ENCODE measurements at places on chromosomes 2 and 18.

GRCh38 chr2:134207589-134208209 is 46.2 kb upstream of the MGAT5 start:
- no peak for DNase-seq

DNA sequence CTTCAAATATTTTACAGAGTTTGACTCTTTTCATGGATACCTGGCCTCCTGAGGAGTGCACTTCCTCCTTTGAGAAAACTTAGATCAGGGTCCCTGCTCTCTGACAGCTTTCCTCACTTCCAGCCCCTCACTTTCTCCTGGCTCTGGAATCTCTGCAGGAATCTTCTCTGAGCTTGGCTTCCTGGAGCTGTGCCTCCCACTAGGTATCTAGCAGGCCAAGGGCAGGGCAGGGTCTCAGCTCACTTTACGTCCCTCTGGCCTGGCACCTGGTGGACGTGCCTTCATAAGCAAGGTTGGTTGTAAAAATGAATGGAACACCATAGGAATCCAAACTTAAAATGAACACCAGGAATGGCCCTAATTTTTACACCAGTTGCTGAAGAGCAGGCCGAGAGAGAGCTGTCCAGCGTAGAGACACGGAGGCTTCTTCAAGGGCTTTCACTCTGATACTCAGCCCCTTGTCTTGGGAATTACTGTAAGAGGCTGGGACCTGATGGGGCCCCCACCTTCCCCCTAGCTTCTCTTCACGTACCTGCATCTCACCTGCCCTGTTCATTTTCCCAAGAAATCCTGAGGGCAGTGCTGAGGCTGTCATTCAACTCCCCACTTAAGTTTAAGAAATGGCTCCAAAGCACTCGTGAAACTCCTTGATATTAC is 426.9 kb upstream of the ID2 start:
- DNase-seq, result no peak

DNA sequence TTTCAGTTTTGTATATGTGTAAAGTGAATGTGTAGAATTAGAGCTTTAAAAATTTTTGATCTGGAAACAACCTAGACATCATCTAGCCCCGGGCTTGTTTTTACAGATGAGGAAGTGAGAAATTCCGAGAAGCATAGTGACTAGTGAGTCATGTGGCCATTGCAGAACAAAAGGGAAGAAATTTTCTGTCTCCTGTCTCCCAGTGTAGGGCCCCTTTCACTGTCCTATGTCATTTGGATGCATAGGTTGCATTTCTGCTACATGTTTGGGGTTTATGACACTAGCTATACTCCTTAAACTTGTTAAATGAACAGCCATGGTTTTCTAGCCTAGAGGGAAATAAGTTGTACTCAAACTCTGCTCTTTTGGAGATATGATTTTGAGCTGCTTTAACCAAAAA is 84.6 kb downstream of the PLCL1 start:
- peak; percentile 31 for DNase-seq

GRCh38 chr2:80469428-80469827 is 164.9 kb upstream of the LRRTM1 start:
- no peak for DNase-seq

- DNase-seq, result no peak
Measured at GRCh38 chr2:14125624-14126293, 506.8 kb upstream of the LRATD1 start.

DNA sequence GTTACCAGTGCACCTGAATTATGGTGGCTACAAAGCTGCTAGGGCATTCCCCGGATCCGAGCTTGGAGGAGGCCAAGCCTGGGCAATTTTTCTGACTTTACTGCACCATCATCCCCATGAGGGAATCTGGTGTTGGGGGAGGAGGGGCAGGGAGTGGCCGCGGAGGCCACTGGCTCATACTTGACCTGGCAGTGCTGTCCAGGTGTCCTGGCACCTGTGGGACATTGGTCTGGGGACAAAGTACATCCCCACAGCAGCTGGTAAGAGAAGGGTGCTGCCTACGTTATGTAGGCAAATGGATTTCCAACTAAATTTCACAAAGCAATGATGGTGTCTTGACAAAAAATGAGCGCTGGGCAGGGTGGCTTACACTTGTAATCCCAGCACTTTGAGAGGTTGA is 48.3 kb downstream of the KLHL29 start:
- DNase-seq, result no peak

DNA sequence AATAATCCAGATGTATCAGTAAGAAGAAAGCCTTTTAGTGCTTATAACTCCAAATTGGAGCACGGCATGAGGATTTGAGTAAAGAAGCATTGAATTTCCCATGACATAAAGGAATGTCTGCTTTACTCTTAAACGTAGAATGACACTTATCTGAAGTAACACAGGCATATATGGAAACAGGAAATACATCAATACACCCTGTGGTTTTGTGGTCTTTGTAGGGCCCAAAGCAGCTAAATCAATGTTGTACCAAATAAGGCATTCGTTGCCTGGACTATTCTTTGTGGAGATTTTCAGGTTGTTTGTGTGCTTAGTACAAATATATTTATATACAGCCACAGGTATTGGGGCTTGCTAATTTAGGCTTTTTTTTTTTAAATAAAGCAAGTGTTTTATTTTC is 660.5 kb downstream of the LRRTM4 start:
- DNase-seq, result no peak

GRCh38 chr2:158046121-158046880 is 55.4 kb upstream of the UPP2 start:
- DNase-seq, result no peak

- peak; percentile 6 for DNase-seq
Measured at GRCh38 chr2:44560352-44560751, 198.6 kb downstream of the CAMKMT start.

GRCh38 chr18:63099091-63099840 is 220.3 kb downstream of the BCL2 start:
- no peak for DNase-seq

DNA sequence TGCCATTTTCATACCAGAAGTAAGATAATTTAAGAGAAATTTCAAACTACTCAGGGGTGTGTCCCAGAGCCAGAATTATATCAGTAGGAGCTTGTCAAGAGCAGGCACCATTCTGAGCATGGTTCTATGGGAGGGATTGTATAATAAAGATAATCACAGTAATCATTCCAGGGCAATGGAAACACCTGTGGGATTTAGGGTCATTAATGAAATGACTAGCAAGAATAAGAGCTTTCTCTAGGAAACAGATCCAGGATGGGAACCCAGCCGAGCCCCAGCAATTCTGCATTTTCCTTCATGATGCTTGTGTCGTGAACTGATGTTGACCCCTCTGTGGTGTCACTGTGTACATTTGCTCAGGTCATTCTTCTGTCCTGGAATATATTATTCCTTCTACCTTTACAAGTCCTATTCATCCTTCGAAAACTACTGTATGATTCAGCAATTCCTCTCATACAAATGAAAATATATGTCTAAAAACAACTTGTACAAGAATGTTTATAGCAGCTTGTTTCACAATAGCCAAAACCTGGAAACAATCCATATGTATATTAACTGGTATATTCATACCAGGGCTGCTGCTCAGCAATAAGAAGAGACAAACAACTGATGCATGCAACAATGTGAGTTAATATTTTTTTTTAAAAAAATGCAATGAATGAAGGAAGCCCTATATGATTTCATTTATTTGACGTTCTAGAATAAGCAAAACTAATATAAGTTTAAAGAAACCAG is 687.8 kb upstream of the KLHL29 start:
- DNase-seq, result no peak

Measured in stimulated activated naive B cell treated with anti-CD40 and anti-IgM and Interleukin-4, amounts not matched to agents 10 μg/mL and 1 μg/mL and 100 μg/mL, for 72 hours (primary cell).